ENCODE measurements at places on chromosomes 12 and 14. TPM values are rescaled to one million over a fixed set of nuclear protein-coding genes. Genes with fewer than 3 reads are reported as not detected.

- no peak overlapping the region for H3K4me3 ChIP-seq
- peaks cover 36% of the 10 kb centered on the region for H3K4me1 ChIP-seq
- no peaks in the 10 kb centered on the region for H3K36me3 ChIP-seq
- DNase-seq = no peak
- H3K27me3 ChIP-seq = no peaks in the 10 kb centered on the region
Observed at GRCh38 chr12:93892423-93893268, 215.5 kb downstream of the CRADD start.

DNA sequence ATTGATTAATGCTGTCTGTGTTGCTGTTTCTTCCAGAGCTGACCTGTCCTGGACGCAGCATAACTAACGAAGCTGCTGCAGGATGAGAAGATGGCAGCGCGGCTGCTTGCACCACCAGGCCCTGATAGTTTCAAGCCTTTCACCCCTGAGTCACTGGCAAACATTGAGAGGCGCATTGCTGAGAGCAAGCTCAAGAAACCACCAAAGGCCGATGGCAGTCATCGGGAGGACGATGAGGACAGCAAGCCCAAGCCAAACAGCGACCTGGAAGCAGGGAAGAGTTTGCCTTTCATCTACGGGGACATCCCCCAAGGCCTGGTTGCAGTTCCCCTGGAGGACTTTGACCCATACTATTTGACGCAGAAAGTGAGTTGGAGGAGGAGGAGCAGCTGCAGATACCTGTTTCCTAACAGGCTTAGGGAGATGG lies 71.7 kb downstream of the SCN8A start:
- H3K4me1 ChIP-seq = no peaks in the 10 kb centered on the region
- DNase-seq = no peak
- H3K36me3 ChIP-seq = no peaks in the 10 kb centered on the region

FSCB gene
- not detected for total RNA-seq

NUDT14 gene
- 20.1 TPM for total RNA-seq

VPS33A gene
- 20.1 TPM for total RNA-seq

ENDOU gene
- not detected for total RNA-seq

Data from stomach (tissue), 19 donors.